ENCODE measurements at places on chromosomes 11 and 22.

- no peak for DNase-seq
Measured at GRCh38 chr11:46900091-46900746, 18.1 kb downstream of the LRP4 start.

DNA sequence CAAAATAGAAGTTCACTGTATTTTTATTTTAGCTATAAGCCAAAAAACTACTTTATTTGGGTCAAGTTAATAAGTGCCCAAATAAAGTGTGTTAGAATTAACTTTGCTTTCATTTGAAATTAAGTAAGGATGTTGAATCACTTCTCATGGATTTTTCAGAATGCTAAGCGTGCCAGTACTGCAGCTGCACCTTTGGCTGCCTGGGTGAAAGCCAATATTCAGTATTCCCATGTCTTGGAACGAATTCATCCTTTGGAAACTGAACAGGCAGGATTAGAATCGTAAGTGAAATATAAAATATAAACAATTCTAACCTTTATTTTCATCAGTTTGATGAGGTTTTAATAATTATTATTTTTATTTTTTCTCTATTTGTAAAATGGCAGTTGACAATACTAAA is 113.6 kb downstream of the DYNC2H1 start:
- no peak for DNase-seq

DNA sequence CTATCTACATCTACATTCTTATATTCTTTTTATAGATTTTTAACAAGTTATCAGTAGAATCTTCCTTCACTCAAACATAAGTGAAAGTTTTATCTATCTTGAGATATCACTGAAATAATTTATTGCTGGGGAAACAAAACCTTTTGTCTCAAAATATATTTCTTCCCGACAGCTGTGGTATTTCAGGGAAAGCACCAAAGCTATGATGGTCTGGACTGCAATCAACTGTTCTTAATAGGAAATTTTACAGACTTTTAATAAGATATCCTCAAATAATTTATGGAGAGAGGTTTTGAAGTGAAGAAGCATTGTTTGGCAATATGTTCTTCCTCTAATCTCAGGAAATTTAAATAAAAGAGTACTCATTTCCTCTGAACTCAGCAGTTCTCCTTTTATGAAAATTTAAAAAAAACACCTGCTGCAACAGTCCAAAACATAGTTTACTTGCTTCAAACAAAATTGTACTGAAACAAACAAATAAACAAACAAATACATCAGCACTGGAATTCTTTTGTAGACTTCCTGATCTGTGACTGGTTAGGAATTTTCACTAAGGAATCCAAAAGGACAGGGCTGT is 33.9 kb upstream of the EIF3M start:
- DNase-seq, result no peak

GRCh38 chr11:117790279-117790678 is 6.7 kb downstream of the DSCAML1 start:
- DNase-seq, result no peak

DNA sequence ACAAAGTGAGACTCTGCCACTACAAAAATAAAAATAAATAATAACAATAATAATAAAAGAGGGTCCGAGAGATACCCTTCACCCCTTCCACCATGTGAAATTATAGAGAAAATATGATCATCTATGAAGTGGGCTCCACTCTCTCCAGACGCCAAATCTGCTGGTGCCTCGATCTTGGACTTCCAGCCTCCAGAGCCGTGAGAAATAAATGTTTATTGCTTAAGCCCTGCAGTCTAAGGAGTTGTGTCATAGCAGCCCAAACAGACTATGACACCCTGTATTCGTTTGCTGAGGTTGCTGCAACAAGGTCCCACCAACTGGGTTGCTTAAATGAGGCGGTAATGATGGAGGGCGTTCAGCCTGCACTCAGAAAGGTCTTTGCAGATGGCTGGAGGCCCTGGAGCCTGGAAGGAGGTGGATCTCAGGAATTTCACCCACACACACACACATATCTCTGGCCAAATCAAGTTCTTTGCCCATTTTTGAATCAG is 7.6 kb upstream of the SEPTIN5 start:
- no peak for DNase-seq

- DNase-seq, result no peak
Measured at GRCh38 chr11:43806976-43807375, 73.7 kb upstream of the ALKBH3 start.
